GF-D8 (cell line): ENCODE measurements at places on chromosomes 11 and 22.

GRCh38 chr11:95659088-95659487 is 130.5 kb downstream of the FAM76B start:
- no peak for DNase-seq

DNA sequence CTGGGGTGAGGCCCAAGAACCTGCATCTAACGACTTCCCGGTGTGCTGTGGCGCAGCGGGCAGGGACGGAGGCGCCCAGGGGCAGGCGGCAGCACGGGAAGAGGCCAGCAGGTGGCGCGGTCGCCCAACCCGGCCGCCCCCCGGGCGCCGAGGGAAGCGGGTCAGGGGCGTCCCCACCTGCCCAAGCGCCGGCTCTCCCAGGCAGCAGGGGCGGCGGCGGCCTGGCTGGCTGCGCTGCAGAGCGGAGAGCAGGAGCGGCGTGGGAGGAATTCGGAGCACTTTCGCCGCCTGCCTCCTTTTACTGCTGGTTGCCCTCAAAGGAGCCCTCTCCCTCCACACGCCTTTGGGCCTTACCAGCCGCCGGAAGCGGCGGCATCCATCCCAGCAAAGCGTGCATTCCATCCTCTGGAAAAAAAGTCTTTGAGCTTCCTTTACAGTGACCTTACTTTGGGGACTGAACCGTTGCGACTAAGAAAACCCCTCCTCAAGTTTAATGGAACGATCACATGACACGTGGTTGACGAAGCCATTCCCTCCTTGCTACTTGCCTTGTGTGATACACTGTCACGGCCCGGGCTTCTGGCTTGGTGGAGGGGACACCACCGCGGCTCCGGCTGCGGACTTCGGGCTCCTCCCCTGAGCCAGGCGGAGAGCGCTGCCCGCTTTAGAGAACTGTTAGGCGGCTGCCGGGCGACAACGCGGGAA is 106.8 kb upstream of the CLMP start:
- DNase-seq: no peak

- no peak for DNase-seq
Observed at GRCh38 chr11:35173011-35173511, 34.1 kb downstream of the CD44 start.

DNA sequence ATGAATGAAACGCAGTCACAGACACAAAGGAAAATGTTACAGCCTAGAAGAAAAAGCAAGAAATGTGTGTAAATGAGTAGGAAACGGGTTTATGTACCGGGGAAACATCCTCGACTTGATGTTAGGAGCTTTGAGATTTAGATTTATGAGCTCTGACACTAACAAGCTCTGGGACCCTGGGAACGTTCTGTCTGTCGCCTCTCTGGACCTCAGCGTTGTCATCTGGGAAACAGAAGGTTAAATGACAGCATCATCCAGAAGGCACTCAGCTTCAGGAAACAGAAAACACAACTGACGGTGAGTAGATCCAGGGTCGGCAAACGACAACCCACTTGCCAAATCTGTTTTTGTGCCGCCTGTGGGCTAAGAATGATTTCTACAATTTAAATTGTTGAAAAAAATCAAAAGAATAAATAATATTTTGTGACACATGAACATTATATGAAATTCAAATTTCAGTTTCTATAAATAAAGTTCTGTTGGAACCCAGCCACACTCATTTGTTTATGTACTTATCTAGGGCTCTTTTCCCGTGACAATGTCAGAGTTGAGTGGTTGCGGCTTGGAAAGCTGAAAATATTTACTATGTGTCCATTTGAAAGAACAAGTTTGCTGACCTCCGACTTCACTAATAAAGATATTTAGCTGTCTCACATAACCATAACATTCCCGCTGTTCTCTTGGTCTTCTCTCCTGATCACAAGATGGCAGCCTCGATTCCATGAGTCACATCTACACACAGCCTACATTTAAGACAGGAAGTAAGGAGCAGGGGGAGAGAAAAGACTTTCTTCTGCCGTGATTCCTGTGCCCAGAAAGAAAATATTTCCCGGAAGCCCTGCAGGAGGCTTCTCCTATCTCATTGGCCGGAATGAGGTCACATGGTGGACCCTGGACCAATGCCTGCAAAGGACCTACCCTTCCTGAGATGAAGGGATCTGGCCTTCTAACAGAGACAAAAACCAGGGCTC is 47.1 kb upstream of the SYT13 start:
- DNase-seq: no peak

- no peak for DNase-seq
Observed at GRCh38 chr11:124394408-124394807, 4.4 kb downstream of the OR8B3 start.

- no peak for DNase-seq
Observed at GRCh38 chr11:12102588-12103410, 7.6 kb upstream of the MICAL2 start.

- DNase-seq: no peak
Observed at GRCh38 chr11:115927823-115928329, 423.7 kb upstream of the CADM1 start.

- DNase-seq: no peak
Observed at GRCh38 chr11:81470446-81470845, 1263.2 kb downstream of the FAM181B start.

DNA sequence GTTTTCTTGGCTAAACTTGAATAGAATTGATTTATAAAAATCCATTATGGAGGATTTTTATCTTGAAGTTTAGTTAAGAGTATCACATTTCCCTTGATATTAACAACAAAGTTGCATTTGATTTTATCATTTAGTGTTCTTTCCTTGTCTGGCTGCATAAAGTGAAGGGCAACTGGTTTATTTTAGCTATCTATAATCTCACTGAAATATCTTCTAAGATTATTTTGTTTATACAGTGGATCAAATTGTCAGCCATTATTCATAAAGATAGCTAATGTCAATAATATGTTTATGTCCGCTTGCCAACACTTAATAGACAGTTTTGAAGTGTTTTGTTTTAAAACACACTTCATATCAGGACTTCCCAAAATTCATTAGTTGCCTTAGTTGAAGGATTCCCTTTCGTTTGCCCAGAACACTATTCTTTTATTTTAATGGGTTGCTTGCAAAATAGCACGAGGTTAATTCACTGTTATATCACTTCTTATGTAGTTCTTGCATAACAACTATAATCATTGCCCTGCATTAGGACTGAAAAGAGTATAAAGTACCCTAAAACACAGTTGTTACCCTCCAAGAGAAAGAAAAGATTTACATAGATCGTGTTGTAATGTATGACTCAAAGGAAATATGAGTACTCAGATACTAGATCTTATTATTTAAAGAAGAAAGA is 73.0 kb downstream of the MSANTD4 start:
- no peak for DNase-seq

- DNase-seq: no peak
Observed at GRCh38 chr11:61007956-61008896, 36.7 kb downstream of the CD6 start.

- DNase-seq: no peak
Observed at GRCh38 chr11:46686886-46687795, 13.3 kb downstream of the ARHGAP1 start.

GRCh38 chr22:17920145-17920605 is 104.2 kb downstream of the MICAL3 start:
- no peak for DNase-seq

GRCh38 chr11:57303990-57304579 is 20.7 kb downstream of the TNKS1BP1 start:
- no peak for DNase-seq

DNA sequence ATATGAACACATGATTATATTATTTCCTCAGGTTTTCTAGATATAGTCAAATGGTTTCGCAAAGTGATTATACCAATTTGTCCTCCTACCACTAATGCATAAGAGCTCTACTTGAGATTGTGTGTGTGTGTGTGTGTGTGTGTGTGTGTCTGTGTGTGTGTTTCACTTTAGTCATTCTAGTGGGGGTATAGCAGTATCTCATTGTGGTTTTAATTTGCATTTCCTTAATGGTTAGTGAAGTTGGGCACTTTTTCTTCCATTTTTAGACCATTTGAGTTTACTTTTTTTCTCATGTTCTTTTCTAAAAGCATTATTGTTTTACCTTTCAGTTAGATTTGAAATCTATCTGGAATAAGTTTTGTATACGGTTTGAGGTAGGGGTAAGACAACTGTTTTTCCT is 12.9 kb downstream of the CAPN5 start:
- DNase-seq: no peak
